ENCODE measurements at places on chromosomes 13 and 19. TPM values are rescaled to one million over a fixed set of nuclear protein-coding genes. Genes with fewer than 3 reads are reported as not detected.

The CAPN12 gene
- total RNA-seq, result under 0.01 TPM

The ELSPBP1 gene
- total RNA-seq, result not detected

GRCh38 chr13:77492982-77493381 lies 42.5 kb upstream of the SCEL start:
- DNase-seq, result peak; percentile 85

The ARHGEF7 gene
- 179 TPM for total RNA-seq

The ERCC2 gene
- 13.9 TPM for total RNA-seq

DNA sequence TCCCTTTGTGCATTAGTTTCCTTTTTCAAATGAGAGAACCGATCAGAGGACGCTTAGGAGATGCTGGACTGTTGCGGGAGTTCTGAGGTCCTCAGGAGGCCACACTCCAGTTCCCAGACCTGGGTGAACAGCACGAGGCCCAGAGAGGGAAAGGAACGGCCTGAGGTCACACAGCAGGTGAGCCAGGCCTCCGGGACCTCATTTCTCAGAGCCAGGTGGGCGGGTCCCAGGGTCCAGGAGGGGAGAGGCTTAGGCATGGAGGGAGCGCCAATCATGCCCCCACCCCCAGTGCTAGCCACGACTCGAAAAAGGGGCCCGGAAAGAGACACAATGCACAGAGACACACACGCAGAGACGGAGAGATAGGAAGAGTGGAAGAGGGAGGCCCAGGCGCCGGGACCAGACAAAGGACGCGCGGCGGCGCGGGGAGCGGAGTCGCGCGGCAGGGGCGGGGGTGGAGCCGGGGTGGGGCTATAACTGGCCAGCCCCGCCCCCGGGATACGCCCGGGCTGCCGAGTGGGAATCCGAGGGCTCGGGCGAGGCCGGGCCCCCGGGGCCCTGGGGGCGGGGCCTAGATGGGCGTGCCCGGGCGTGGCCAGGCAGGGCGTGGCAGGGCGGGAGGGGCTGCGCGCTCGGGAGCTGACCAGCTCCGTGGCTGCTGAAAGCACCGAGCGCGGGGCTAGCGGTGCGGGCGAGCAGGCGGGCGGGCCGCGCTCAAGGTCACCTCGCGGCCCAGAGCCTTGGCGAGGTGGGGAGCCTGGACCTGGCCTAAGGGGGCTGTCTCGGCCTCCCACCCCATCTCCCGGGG lies 1.6 kb downstream of the ELAVL3 start:
- no peak for DNase-seq

The LTBP4 gene
- 54.4 TPM for total RNA-seq

DNA sequence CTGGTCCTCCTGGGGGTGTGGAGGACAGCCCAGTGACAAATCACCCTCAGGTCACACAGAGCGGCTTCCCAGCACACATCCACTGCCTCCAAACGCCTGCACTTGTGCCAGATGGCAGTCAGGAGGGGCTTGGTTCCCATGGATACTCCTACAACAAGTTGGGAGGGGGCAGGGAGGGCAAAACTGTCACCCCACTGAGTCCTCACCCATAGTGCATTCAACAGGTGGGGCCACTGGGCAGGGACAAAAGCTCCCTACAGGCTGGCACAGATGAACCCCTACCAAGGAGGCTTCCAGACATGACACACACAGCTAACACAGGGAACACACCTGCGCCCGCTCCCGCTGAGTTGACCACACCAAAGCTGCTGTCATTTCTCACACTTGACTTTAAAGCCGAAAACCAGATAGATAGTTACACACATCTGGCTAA lies 120.5 kb downstream of the STK24 start:
- DNase-seq, result no peak

The FXYD3 gene
- total RNA-seq, result not detected

The ACER1 gene
- not detected for total RNA-seq

GRCh38 chr13:58876473-58876872 lies 1244.9 kb downstream of the PCDH17 start:
- no peak for DNase-seq

The ZNF615 gene
- total RNA-seq, result 7.7 TPM

DNA sequence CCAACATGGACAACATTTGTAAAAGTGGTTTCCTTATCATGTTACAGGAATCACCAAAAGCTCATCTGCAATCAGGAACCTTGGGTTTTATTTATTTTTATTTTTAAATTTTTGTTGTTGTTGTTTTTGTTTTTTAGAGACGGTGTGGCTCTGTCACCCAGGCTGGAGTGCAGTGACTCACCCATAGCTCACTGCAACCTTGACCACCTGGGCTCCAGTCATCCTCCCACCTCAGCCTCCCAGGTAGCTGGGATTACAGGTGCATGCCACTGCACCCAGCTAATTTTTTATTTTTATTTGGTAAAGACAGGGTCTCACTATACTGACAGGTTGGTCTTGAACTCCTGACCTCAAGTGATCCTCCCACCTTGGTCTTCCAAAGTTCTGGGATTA lies 13.6 kb upstream of the SERP2 start:
- DNase-seq, result no peak

The RNF113B gene
- not detected for total RNA-seq

The ATP4B gene
- total RNA-seq, result not detected

DNA sequence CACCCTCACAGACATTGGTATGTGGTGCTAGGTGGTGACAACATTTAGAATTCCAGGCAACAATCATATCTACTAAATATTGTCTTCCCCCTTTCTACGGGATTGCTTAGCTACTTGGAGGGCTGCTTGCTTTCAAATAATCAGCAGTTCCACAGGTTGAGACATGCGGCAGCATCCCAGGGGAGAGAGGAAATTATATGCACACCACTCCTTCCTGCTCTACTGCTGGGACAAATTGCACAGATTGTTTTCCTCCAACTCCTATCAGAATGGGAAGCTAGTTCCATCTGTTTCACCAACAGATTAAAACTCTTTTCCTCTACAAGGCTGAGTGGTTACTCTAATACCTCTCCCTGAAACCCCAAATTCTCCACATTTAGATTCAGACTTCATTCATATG lies 275.4 kb downstream of the DNAJC15 start:
- peak; percentile 57 for DNase-seq

DNA sequence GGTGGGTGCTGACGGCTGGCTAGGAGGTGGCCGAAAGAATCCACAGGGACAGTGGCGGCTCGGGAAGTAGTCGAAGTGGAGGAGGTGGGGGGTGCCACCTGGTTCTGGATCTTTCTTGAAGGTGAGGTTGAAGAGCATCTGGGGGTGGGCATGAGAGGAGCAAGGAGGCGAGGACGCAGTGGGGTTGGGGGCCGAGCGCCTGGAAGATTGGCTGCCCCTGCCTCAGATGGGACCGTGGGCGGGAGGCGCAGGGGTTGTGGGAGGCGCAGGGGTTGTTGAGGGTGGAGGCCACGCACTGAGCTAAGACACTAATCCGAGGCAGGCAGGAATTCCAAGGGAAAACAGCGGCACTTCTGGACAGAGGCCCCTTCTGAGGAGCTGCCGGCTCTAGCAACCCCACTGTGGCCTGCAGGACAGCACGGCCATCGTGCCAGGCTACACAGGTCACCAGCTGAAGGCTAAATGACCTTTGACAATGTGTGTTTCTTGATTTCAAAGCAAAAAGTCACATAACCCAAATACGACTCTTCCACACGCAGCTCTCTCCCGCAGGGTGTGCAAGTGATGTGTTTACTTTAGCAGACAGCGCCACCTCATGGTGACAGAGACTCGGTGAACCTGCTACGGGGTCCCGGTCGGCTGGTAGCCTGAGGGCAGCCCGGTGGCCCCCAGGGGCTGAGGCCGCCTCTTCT lies 44.1 kb upstream of the RANBP3 start:
- peak; percentile 84 for DNase-seq

DNA sequence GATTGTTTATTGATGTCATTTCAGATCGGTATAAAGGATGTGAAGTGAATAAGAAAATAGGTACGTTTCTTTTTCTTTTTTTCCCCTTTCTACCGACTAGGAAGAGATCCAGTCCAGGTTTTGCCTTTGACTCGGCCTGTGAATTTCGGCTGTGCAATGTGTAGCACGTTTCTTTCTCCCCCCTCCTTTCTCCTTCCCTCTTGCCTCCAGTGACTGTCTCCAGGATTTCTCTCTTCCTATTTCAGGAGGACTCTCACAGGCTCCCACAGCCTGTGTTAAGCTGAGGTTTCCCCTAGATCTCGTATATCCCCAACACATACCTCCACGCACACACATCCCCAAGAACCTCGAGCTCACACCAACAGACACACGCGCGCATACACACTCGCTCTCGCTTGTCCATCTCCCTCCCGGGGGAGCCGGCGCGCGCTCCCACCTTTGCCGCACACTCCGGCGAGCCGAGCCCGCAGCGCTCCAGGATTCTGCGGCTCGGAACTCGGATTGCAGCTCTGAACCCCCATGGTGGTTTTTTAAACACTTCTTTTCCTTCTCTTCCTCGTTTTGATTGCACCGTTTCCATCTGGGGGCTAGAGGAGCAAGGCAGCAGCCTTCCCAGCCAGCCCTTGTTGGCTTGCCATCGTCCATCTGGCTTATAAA lies at the start of gene GPC6:
GPC6 (plus strand) TSS at position 185 of the 657 bp plus-strand sequence.
- no peak for DNase-seq

DNA sequence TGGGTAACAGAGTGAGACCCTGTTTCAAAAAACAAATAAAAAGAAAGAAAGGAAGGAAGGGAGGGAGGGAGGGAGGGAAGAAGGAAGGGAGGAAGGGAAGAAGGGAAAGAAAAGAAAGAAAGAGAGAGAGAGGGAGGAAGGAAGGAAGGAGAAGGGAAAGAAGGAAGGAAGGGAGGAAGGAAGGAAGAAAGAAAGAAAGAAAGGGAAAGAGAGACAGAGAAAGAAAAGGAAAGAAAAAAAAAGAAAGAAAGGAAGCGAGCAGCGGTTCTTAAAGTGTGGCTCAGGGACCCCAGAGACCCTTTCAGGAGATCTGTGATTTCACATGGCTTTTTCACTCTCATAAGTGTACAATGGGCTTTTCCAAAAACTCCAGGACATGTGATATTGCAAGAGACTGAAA lies 9.9 kb upstream of the CADM4 start:
- DNase-seq, result no peak

DNA sequence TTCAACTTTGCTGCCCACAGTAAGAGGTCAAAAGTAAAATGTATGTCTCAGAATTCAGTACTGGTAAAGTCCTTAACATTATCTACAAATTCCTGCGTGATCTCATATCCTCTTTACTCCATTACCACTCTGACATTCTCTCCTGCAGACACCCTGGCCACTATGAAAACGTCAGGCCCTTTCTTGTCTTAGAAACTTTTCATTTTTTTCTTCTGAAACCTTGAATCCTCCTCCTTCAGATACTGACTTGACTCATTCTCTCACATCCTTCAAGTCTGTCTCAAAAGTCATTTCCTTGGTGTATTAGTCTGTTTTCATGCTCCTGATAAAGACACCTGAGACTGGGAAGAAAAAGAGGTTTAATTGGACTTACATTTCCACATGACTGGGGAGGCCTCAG lies 262.3 kb downstream of the POU4F1 start:
- DNase-seq, result no peak

The EMC10 gene
- total RNA-seq, result 25.7 TPM

The IZUMO4 gene
- 0.65 TPM for total RNA-seq

DNA sequence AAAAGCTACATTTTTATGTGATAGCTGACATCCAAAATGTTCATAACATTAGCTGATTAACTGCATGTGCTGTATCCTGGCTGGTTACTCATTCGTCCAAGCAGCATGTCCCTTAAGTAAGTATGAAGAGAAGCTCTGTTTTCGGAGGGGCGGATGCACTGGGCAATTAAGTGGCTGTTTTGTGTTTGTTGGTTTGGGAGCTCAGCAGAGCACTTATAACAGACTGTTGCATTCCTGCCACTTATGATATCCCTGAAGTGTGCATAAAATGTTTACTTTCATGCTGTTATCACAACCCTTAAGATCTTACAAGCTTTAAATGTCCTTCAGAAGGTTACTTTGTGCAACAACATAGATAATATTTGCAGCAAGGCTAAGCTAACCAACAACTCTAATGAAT lies 264.1 kb downstream of the NALCN start:
- DNase-seq, result no peak

The PTGIR gene
- 0.20 TPM for total RNA-seq

The TINCR gene
- total RNA-seq, result under 0.01 TPM

GRCh38 chr19:41114132-41114531 lies at the start of gene CYP2F1:
TSS of gene CYP2F1 (plus strand) at chr19:41114432. CDS start at chr19:41116189, 1,757 bp downstream.
- DNase-seq, result no peak

The UBE2L5 gene
- not detected for total RNA-seq

The RNF225 gene
- total RNA-seq, result not detected

The KCNN4 gene
- not detected for total RNA-seq

GRCh38 chr19:862581-863314 lies 3.3 kb downstream of the CFD start:
- DNase-seq, result peak; percentile 62

DNA sequence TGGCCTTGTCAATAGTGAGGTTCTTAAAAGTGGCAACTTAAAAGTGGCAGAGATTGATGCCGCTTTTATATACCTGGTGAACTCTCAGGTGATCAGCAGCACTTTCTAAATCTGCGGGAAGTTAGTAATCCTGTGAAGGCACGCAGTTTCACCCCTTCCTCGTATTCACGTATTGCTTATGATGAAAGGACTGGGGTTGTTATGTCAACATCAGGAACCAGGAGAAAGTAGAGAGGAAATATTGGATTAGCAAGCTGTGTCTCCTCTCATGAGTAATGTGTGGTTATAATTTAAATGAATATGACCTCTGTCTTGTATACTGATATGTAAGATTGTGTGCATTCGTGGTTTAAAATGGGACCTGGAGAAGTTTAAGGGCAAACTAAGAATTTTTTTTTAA lies 544.6 kb downstream of the SLITRK6 start:
- no peak for DNase-seq

DNA sequence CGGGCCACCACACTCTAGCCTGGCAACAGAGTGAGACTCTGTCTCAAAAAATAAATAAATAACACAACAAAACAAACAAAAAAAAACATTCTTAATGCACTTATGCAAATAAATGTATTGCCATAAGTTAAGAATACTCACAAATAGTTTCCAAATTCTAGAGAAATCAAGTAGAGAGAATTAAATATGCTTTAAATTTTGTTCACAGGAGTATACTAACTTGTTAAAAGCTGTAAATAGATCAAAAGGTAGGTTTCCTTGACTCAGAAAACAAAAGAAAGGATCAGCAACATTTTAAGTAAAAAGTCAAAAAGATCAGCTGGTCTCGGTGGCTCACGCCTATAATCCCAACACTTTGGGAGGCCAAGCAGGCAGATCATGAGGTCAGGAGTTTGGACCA lies 50.5 kb upstream of the ZNF429 start:
- DNase-seq, result no peak

DNA sequence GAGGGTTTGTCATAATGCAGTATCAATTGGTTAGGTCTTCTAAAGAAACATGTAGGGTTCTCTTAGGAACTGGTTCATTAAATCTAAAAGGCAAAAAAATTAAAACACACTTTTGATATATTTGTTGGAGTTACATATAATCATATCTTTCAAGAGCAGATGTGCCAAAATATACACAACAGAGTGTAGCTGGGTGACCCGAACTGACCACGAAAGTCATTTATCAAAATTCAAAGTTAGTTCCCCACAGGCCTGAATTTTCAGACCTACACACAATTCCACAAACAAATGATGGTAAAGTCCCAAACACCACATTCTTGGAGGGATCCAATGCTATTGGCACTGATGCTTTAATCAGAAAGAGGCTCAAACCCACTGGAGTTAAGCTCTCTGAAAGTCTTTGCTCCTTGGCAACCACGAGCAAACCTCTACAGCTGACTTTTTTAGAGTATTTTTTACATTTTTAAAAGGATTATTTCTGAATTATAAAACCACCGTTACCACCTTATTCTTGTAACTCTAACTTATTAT lies 50.9 kb downstream of the IRS2 start:
- no peak for DNase-seq

GRCh38 chr13:104281910-104282309 lies 1215.7 kb upstream of the SLC10A2 start:
- DNase-seq, result no peak

The ERICH4 gene
- total RNA-seq, result not detected
